Renal cortex interstitium (tissue), 15 donors: ENCODE measurements at places on chromosomes 3 and 15.

- DNase-seq, result no peak
Measured at GRCh38 chr15:88075102-88075501, 181.4 kb downstream of the NTRK3 start.

DNA sequence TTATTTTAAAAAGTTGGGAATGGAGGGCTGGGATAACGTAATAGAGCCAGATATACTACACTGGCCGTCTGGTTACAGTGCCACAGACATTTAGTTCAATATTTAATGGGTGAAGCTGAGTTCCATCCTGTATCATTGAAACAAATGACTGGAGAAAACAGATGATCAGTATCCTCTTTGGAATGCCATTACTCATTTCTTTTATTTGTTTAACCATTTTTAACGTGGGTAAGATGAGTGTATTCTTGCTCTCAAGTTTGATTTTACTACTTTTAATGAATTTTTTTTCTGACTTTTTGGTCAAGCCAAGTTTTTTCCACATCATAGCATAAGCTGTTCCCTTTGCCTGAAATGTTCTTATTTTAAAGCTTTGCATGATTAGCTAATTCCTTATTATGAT lies 53.9 kb upstream of the GRM7 start:
- no peak for DNase-seq

- no peak for DNase-seq
Measured at GRCh38 chr3:65030847-65031463, 343.2 kb upstream of the ADAMTS9 start.

DNA sequence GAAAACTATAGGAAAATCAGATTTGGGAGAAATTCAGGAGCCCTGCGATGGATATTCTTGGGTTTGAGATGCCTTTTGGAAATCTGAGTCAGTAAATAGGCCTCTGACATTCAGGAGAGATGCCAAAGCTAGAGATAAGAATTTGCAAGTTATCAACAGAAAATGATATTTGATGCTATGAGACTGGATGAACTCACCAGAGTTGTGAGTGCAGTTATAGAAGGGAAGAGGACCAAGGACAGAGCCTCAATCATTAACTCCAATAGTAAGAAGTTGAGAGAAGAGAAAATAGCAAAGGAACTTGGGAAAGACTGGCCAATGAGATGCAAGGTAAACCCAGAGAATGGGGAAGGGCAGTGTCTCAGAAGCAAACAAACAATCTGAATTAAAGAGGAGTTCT lies 7.9 kb upstream of the ANO10 start:
- DNase-seq, result no peak

DNA sequence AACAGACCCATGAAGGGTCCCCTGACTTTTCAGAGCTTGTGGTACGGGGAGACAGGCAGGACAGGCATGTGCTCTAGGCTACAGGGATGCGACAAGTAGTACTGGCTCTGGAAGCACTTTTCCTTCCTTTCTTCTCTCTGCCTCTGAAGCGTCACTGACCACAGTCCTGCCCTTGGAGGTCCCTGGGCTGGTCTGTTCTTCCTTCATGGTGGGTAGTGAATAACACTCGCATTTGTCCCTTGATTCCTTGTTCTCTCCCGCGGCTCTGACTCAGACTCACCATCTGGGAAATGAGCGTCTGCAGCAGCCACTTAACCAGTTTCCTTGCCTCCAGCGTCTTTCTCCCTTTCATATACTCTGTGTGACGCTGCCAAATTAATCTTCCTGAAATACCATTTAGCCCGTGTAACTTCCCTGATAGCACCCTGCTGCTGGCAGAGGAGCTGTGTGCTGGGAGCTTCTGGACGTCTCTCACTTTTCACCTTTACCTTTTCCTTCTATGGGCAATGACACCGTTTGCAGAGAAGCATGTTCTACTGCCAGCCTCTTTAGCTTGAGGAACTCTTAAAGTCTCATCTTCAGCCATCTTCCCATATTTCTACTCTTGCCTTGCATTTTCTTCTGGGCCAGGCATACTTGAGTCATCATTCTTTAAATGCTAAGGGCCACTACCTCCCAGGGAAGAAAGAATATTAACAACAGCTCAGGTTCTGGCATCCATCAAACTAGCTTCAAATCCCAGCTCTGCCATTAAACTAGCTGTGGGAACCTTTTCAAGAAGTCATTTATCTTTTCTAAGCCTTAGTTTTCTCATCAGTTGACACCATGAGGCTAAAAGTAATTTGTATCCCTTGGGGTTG lies 33.6 kb downstream of the TMEM45A start:
- DNase-seq, result no peak

DNA sequence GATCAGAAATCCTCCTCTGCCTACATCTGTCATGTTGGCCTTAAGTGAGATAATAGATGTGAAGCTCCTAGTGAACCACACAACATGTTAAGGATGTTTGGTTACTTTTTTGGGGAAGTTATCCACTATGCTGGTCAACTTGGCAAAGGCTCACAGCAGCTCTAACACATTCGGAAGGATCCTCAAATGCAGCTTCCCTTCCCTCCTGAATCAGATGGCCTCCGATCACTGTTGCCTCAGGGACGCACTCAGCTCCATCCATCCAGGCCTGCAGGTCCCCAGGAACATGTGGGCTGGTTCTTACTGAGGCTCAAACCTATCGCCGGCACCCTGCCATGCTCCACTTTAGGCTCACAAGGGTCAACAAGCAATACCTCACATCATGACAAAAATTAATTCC lies 67.9 kb downstream of the CORO2B start:
- DNase-seq, result no peak

- DNase-seq, result no peak
Measured at GRCh38 chr15:42800731-42801474, 64.0 kb upstream of the CDAN1 start.

DNA sequence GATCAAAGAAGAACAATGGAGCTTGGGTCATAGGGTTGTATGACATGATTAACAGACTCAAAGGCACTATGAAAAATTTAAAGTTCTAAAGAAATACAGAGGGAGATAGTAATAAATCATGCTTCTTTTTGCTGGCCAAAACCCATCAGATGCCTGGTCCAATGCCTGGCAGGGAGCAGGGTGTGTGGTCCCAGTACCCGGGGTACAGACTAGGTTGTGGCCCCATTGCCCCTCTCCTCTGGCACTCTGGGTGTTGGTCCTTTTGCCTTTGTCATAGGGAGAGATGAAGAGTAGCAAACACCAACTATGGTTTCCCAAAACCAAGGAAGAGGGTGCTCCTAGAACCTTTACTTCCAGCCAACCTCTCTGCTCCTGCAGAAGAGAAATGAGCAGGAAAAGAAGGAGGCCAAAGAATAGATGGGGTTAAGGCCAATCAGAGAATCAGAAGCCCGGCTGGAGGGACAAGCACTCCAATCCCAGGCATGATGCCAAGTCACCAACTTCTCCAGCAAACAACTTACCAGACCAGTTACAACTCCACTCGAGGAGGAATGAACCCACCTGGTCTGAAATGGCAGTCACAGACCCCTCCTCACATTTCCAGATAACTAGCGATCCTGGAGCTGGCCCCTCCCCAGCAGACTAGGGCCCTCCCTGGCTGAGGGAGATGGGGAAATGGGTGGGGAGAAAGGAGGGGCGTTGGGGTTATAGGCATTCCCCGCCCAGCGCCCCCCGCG lies 1.8 kb downstream of the IGDCC3 start:
- no peak for DNase-seq

GRCh38 chr3:108461661-108462111 lies 48.7 kb downstream of the MYH15 start:
- DNase-seq, result no peak

GRCh38 chr3:70753572-70753971 lies 441.1 kb upstream of the MDFIC2 start:
- DNase-seq, result no peak

DNA sequence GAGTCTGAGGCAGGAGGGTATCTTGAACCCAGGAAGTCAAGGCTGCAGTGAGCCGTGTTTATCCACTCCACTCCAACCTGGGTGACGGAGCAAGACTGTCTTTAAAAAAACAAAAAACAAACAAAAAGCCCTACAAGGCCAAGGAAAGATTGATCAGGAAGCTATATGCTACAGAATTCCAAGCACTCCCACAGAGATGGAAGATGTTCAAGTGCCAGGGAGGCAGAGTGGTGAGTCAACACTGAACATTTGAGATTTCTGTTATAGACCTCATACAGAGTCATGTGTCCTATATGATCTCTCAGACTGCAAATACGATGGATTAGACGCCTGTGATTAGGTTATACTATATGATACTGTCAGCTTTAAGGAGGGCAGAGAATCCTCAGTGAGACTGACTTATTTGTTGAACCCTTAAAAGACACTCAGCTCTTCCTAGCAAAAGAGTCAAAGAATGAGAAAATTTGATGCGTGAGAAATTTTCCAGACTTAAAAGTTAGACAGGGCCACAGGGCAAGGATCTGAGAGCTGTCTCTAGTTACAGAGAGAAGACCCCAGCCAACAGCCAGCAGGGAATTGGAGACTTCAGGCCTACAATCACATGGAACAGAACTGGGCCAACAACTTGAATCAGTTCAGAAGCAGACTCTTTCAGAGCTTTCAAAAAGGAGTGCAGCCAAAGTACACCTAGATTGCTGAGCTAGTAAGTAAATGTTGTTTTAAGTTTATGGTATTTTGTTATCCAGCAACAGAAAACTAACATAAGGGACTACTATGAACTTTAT lies 107.6 kb downstream of the PIK3CB start:
- no peak for DNase-seq

GRCh38 chr3:165491487-165491886 lies 295.3 kb upstream of the SLITRK3 start:
- DNase-seq, result no peak

DNA sequence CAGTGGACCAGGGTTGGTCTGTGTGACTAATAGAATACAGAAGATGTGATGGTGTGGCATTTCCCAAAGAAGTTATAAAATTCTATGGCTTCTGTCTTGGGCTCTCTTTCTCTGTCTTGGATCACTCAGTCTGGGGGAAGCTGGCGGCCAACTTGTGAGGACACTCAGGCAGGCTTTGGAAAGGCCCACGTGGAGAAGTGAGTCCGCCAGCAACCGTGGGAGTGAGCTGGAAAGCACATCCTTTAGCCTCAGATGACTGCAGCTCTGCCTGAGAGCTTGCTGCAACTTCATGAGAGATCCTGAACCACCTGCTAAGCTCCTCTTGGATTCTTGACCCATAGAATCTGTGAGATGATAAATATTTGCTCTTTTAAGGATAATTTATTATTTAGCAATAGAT lies 72.0 kb upstream of the RASGRP1 start:
- no peak for DNase-seq

GRCh38 chr15:96353930-96354730 lies 23.6 kb downstream of the NR2F2 start:
- peak; percentile 77 for DNase-seq

DNA sequence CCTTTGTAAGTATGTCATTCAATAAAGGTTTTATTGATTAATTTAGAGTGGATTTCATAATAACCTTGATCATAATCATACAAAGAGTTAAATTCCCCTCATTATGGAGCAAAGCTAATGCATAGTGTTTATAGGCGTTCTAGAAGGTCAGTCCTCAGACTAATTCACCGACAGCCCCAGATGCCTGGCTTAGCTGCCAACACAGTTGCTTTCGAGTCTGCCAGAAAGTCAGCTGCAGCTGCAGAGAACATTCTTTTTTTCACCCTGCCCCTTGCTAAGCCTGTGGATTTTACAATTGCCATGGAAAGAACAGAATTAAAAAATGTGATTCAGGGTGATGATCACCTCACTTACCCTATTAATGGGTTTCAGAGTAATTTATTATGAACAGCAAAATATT lies 21.2 kb downstream of the CADM2 start:
- no peak for DNase-seq

DNA sequence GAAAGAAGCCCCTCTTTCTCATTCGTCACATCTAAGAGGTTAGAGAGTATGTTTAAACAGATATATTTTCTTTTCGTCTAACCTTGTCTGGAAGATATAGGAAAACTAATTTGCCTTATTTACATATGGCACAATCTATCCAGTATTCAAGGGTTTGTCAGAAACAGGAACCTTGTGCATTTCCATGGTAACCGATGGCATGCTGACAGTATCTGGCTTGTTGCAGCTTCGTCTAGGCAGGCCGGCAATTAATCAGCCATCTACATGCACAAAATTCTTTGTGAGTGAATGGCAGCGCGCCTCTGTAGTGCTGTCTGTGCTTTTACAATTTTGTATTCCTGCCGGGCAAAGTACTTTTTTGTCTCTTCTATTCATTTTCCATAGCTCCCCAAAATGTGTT lies 294.0 kb upstream of the SOX2 start:
- DNase-seq, result no peak
